ENCODE measurements at places on chromosomes 2 and 18.

DNA sequence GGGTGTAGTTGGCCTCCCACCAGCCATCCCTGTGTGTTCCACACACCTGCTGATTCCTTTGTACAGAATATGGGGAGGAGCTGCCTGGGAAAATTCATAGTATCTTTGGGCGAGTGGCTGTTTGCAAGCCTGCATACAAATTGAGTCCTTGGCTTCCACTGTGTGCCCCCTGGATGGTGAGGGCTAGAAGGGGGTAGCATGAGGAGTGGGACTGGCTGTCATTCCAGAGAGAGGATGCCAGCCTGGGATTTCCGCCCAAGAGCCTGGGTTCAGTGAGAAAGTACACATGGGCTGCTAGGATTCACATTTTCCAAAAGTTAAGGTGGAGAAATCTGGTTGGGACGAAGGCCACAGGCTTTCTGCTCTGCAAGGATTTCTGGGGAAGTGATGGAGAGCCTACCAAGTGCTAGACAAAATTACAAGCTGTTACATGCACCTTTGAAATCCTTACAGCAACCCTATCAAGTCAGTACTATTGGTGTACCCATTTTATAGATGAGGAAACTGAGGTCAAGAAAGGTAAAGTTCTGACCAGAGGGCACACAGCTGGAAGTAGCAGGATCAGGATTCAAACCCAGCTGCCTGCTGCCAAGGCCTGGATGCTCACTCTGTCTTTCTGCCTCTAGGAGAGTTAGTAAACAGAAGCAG lies 606 bp upstream of the TOGARAM2 start:
- no peak for DNase-seq

DNA sequence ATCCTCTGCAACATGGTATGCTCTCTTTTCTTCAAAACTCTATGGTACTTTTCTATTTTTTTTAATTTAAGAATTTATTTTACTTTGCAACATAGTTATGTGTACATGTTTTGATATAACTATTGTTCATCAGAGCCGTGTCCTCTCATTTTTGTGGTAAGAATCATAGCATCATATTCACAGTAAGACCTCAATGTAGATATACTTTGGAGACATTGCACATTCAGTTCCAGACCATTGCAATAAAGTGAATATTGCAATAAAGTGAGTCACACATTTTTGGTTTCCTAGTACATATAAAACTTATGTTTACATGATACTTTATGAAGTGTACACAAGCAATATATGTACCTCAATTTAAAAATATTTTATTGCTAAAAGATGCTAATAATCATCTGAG lies 22.7 kb upstream of the LINC00305 start:
- DNase-seq = no peak

- DNase-seq = no peak
Observed at GRCh38 chr2:14975381-14975780, 342.9 kb downstream of the LRATD1 start.

DNA sequence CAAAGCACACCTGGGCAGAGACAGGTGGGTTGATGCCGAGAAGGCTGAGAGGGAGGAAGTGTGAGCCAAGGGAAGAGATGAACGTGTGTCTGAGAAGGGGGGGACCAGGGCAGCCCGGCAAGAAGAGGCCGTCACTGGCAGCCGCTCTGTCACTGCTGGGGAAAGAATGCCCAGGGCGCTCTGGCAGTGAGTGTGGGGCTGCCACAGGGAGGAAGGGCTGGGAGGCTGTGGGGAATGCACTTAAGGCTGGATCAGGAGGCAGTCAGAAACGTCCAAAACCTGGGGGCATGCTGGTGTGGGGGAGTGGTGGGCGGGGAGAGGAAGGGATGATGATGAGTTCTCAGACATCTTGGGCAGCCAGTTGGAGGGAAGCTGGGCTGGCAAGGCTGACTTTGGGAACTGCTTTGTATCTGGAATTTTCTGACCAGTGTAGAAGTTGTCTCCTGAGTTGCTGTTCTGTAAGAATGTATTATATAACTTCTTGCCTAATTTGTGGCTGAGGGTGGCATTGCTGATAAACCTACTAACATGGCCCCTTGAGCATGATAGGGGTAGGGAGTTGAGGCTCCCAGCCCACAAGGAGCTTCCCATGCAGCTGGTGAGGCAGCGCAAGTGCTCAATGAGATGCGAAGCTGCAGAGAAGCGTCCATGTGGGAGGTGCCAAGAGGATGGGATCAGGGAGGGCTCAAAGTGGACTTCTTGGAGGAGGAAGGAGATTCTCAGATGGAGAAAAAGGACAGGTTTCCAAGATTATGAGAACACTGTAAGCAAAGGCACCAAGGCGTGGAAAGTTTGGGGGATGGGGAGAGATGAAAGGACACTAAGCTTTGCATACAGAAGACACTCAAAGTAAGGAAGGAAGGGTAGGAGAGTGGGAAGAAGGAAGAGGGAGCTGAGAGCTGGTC lies 185.1 kb upstream of the HAAO start:
- no peak for DNase-seq

- no peak for DNase-seq
Observed at GRCh38 chr2:149885946-149886345, 298.4 kb upstream of the MMADHC start.

DNA sequence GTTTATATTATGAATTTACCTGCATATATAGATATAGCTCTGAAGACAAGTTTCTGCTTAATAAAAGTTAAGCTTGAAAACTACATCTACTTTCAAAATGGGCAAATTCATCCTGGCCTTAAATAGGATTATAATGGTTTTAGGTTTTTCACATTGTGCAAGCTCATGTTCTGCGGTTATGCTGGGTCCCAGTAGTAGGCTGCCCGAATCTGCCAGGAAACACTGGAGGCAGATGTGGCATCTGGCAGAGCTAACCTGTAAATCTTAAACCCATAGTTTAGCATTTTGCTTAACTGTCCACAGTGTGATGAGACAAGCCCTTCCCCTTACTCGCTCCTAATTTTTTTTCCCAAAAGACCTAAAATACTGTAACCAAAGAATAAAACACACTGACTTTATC lies 234.2 kb downstream of the TCF4 start:
- no peak for DNase-seq

GRCh38 chr2:157874997-157875640 lies 1.0 kb downstream of the ACVR1 start:
- DNase-seq = no peak

GRCh38 chr2:173198327-173198726 lies 122.7 kb downstream of the MAP3K20 start:
- no peak for DNase-seq

- no peak for DNase-seq
Observed at GRCh38 chr2:172196768-172197431, 94.2 kb upstream of the DLX2 start.

GRCh38 chr2:38691994-38692393 lies 26.1 kb downstream of the GALM start:
- no peak for DNase-seq

- peak; percentile 83 for DNase-seq
Observed at GRCh38 chr2:232309592-232309991, 69.0 kb upstream of the ALPP start.

DNA sequence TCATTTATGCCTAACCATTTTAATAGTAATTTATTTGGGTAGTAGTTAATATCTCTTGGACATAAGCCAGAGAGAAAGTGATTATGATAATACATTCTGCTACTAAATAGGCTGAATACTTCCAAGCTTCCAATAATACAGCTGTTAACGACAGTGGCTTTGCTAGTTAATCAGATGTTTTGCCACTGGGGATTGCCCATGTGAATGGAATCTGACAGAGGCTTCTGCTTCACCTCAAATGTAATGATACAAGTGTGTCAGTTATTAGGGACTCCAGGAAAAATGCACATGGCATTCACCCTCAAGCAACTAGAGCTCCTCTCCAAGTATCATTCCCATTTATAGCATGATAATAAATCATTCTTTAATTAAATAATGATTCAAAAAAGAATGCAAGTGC lies 185.0 kb upstream of the TMEFF2 start:
- no peak for DNase-seq

- no peak for DNase-seq
Observed at GRCh38 chr2:206814498-206814897, 49.1 kb downstream of the FASTKD2 start.

DNA sequence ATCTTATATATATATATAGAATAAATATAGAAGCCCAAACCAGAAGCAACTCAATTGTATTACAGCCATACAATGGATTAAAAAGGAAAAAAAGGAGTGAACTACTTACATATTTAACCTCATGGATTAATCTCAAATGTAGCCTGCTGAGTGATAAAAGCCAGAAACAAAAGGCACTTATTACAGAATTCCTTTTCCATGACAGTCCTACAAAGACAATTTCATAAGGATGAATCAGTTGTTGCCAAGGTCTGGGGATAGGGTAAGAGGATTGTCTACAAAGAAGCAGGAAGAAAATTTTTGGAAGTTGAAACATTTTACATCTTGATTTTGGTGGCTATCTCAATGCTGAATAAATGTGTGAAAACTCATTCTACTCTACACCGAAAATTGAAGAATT lies 103.9 kb upstream of the DCC start:
- DNase-seq = no peak

All from Jurkat, Clone E6-1 (cell line).